ENCODE measurements at places on chromosomes 7 and 10.

DNA sequence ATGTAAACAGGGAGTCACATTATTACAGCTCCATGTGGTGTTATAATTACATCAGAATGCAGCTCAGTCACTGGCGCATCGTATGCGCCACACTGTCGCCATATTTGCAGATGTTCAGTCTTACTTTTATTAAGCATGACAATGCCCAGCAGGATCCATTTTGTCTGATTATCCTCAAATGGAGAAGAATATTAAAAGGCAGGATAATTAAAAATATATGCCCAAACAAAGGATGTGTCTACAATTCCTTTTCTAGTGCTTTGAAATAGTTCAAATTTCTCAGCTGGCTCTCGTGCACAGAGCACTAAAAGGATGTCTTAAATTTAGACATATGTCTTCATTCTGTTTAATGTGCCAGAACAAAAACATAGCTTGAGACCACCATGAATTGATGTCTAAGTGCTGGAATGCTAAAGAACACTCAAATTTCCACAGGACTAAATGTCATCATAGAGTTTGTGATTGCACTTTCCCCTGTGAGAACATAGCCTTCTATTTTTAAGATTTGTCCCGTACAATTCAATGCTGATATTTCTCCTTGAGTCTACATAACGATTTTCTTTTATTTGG, 168.0 kb downstream of the DKK1 start:
- DNase-seq, result no peak

- DNase-seq, result no peak
These were observed 9.0 kb upstream of the DLX6 start for GRCh38 chr7:96996111-96996957.

- no peak for DNase-seq
These were observed 69.0 kb upstream of the LRRC17 start for GRCh38 chr7:102843850-102844249.

- DNase-seq, result no peak
These were observed 347.0 kb downstream of the GPAM start for GRCh38 chr10:111836571-111836970.

- DNase-seq, result no peak
These were observed 7.5 kb upstream of the TECTB start for GRCh38 chr10:112275512-112276245.

- DNase-seq, result peak; percentile 9
These were observed 157.0 kb upstream of the MKLN1 start for GRCh38 chr7:131170440-131171271.

DNA sequence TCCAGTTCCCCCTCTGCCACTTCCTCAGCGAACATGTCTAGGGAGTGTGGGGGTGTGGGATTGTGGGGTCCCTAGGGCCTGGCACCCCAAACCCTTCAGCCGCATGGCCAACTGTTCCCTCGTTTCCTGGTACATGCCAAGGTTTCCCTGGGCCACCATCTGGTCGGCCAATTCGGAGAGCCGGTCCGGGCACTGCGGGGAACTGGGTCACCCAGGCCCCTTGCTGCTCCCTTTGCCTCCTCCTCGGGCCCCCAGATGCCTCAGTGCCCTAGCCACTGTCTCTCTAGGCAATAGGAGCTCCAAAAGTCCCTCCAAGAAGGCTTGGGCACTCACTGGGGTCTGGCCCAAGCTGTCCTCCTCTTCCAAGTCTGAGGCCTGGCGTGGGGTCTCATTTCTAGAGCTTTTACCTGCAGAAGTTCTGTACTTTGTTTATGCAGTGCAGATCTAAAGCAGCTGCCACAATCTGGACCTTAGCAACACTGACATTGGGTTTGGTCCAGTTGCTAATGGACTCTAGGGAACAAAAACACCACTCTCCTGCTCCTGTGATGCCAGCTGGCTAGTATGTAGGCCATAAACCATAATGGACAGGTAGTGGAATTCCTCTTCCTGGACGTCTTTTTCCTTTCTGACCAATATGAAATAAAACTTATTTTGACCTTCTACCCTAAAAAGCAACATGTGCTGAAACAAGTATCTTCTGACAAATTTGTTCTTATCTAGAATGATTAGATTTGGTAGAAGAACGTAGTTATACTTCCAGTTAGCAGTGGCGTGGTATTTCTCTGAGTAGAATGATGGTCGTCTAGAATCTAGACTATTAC, 172.9 kb downstream of the LRRC4 start:
- no peak for DNase-seq

- DNase-seq, result no peak
These were observed 10.2 kb downstream of the ACSL5 start for GRCh38 chr10:112384141-112384540.

- no peak for DNase-seq
These were observed 9.7 kb upstream of the TTYH3 start for GRCh38 chr7:2621948-2622640.

DNA sequence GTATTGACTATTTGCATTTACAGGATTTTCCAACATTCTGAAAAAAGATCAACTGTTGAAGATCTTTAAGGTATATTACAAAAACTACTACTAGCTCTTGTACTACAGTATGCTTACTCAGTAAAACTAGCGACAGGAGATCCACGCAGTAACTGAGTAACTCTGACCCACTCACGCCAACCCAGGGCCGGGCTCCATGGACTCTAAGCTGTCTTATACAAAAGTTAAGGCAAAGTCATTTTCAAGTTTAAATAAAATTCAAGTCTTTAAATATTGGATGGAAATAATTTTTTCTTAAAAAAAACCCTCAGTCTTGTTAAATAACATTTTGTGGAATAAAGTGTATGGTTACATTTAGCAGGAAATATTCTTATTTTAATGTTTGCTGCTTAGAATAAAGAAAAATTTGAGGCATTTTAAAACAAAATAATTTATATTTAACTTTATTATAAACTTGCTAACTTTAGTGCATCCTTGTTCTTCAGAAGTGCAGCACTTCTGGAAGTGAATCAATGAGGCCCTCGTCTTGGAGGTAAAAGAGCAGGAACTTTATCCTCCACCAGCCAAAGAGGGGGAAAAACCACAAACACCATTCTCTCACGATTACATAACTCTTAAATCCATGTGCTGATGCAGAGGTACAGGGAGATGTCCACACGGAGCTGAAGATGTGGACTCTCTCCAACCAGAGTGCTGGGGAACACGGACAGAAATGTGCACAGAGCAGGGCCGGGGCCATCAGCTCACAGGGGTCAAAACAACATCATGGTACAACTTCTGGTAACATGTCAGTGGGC, 119.9 kb downstream of the LARP4B start:
- DNase-seq, result no peak

DNA sequence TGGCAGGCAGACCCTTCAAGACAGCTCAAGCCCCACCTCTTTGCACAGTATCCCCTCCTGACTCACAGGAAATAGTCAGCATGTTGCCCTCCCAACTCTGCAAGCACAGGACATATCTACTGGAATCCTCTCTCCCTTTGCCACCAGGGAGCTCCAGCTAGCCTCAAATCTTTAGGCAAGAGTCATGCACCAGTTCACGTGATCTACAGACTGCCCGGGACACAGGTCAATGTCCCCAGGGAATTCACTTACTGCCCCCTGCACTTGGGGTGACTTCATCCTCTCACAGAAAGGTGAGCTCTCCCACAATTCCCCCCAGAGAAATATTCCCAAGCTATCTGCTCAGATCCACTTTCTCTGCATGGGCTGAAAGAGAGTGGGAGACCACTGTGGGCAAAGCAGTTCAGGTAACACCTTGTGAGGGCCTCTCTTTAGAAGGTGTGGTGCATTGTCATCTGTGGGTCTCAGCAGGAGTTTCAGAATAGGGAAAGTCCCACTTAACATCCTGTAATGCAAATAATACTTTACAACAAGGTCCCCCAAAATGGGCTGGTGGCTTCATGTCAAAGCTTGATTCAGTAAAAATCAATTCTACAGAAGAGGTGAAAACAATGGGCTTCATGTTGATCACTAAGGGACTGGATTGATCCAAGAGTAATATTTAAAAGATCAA, 129.9 kb downstream of the NOC3L start:
- no peak for DNase-seq

DNA sequence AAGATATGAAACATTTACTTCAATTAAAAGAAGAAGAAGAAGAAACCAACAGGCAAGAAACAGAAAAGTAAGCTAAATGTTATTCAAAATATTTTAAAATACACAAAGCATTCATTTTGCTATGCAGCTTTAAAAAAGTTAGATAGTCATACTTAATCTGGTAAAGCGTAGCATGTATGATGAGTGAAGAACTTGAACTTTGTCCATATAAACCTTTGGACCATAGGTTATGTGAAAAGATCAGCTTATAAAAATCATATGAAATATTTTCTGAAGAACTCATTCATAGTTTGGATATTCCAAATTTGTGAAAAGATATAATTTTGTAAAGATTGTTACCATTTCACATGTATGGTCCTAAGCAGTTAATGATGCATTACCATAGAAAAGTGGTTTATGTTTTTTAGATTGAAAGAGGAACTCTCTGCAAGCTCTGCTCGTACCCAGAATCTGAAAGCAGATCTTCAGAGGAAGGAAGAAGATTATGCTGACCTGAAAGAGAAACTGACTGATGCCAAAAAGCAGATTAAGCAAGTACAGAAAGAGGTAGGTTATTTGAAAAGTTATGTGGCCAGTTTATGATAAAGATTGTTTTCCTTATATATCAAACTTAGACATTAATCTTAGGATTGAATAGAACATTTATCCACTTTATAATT, 37.3 kb downstream of the KIF20B start:
- no peak for DNase-seq

- no peak for DNase-seq
These were observed 50.6 kb upstream of the RASGEF1A start for GRCh38 chr10:43317422-43317821.

DNA sequence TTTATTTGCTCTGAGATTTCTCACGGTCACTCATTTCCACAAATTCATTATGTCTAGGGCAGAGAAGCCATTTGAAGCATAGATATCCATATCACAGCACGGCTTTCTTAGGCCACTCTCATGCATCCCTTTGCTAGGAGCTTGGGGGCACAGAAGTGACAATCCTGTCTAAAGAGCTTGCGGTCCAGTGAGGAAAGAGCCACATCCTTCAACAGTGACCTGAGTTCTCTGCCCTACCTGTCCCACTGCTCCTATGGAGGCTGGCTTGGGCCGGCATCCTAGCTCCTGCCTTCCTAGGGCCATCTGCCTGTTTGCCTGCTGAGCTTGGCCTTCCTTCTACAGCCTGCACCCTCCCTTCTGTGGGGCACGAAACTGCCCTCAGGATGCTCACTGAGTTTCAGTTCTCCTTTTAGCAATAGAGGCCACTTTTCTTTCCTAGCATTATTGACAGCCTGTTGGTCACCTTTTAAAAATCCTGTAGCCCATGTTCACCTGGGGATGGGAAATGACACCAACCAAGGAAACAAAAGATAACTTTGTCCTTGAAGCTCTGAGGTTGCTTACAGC, 212.1 kb upstream of the GRB10 start:
- DNase-seq, result no peak

DNA sequence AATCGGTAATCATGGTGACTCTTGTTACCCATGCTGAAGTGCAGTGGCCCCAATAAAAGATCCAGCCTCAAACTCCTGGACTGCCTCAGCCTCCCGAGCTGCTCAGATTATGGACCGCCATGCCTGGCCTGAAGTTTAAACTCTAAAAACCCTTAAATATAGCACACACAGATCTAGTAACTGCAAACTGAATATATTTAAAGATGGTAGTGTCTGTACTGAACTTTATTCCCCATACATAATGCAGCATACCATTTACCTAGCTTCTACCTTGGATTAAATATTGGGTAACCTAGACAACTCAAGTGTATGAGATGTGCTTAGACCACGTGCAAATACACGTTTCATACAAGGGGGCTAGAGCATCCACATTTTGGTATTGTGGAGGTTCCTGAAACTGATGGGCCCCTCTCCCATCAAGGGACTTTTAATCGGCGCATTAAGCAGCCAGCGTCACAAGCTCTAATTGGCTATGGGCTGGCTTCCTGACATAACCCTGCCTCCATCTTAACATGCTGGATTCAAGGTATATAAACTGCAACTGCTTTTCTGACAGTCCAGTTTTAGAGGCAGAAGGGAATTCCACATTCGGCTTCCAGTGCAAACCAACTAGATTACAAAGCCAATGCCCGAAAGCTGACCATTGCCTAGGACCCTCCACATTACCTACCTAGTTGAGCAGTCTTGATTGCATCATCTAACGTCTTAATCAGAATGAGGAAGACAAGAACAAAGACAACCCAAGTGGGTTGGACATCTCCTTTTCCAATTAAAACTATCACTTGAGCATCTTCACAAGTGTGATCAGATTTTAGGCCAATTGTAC, 13.0 kb downstream of the HNRNPA2B1 start:
- no peak for DNase-seq

DNA sequence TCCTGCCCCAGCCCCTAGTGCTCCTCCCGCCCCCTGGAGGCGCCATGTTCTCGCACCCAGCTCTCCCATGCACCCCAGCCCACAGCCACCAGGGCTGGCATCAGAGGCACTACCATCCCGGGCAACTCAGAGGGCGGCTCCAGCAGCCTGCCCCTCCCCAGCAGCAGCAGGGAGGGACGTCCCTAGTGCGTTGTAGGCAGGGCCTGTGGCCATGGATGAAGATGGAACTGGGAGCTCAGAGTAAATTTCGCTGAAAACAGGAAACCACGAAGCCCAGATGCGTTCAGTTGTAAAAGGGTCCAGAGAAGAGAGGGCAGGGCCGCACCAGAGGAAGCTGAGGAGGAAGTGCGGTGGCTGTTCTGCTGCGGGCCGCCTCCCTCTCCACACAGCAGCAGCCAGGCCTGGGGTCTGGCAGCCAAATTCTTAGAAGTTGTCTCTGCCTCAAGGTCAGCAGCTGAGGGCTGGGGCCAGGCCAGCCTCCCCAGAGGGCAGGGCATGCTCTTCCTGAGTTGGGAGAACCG, 24.6 kb downstream of the VSIR start:
- DNase-seq, result no peak

DNA sequence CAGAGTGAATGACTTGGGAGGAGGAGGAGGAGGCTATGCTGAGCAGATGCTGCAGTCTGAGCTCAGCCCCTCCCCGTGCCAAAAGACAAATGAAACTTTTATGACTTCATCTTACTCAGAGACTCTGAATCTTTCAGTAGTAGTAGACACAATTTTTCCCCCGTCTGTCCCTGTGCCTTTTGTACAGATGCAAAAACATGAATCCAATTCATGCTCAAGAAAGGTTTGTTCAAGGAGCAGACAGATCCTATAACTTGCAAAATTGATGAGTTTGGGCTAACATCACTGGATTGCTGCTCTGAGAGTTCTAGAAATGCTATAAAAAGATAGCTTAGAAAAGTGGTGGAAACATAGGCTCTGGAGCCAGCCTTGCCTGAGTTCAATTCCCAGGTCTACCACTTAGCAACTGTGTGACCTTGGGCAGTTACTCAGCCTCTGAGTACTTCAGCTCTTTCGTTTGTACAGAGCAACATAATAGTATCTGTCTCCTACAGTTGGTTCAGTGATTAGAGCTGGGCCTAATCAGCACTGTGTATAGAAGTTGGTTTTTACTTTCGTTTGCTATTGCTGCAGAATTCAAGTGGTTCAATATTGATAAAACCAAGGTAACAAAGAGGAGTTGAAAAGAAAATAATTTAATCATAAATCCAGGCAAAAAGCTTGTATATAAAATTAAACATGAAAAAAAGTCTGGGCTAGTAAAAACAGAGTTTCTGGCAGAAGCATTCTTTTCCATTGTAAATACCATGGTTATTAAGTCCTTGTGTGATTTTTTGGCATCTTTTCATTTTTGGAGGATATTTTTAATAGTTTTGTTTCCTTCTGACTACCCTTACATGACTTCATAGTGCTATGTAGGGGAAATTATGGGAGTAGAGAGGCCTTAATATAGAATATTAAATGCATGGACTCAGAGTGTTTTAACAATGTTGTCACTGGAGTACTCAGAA, 174.2 kb upstream of the ZNF32 start:
- DNase-seq, result no peak
